Lung (tissue), 17 donors: ENCODE measurements at places on chromosomes 2 and 18.

DNA sequence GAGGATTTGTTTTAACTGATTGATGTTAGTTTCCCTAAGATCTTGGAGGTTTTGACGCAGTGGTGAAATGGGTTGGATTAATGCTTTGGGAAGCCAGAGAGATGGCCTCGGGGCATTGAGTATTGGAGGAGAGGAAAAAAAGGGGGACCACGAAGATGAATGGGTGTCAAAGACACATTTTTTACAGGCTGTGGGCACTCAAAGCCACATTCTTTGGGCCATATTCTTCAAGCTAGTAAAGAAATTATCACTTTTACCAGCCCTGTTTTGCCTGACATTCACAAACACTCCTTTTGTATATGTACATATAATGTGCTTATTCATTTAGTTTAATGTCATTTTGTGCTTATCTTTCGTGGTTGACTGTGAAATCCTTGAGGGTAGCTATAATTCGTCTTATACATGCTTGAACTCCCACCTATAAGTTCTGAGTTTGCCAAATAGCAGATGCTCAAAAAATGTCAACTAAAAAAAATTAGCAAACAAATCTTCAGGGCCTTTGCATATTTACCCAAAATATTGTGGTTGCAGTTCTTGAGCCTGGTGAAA lies 146.3 kb downstream of the ARL6IP6 start:
- no peak for DNase-seq

DNA sequence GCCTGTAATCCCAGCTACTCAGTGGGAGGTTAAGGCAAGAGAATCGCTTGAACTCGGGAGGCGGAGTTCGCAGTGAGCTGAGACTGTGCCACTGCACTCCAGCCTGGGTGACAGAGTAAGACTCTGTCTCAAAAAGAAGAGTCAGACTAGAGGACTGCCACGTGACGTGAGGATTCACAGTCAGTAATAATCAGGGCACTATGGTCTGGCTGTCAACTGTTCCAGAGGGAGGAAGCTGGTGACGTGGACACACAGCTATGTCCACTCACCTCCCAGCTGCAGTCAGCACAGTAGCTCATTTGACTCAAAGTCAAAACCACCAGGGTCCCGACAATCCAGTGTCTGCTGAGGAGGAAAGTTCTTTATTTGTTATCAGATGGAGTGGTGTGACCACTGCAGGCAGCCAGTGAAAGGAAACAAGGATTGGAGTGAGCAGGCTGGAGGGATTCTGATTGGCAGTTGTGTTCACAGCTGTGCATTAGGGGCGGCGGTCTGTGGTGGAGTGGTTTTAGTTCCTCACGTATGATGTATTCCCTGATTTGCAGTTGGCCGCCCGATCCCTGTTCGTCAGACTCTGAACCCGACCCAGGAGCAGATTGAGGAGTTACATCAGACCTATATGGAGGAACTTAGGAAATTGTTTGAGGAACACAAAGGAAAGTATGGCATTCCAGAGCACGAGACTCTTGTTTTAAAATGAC lies 37.9 kb downstream of the MOGAT1 start:
- peak; percentile 86 for DNase-seq

- peak; percentile 22 for DNase-seq
Observed at GRCh38 chr18:6401687-6402086, 13.0 kb downstream of the L3MBTL4 start.

GRCh38 chr18:4854671-4855070 lies 342.4 kb downstream of the AKAIN1 start:
- DNase-seq, result no peak

- no peak for DNase-seq
Observed at GRCh38 chr2:2233171-2233826, 97.8 kb downstream of the MYT1L start.

GRCh38 chr2:86700690-86701089 lies 19.4 kb upstream of the RMND5A start:
- DNase-seq, result no peak

DNA sequence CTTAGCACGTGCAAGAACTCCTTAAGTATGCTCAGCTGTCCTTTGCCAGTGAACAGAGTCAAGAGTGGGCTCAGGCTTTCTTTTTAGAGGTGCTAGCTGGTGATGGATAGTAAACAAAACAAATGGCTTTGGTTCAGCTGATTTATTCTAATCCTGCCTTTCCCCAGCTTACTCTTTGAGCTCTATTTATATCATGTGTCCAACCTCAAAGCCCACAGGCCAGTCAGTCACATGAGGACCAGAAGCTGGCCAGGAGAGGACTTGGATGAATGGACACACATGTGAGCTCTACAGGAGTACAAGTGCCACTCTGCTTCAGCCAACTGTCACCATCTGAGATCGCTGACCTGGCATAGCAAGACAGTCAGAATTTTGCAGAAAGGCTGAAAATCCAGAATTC lies 59.4 kb downstream of the STK39 start:
- no peak for DNase-seq

- no peak for DNase-seq
Observed at GRCh38 chr18:58640891-58641610, 12.2 kb upstream of the ALPK2 start.

- no peak for DNase-seq
Observed at GRCh38 chr18:31591113-31591512, 564 bp upstream of the TTR start.

DNA sequence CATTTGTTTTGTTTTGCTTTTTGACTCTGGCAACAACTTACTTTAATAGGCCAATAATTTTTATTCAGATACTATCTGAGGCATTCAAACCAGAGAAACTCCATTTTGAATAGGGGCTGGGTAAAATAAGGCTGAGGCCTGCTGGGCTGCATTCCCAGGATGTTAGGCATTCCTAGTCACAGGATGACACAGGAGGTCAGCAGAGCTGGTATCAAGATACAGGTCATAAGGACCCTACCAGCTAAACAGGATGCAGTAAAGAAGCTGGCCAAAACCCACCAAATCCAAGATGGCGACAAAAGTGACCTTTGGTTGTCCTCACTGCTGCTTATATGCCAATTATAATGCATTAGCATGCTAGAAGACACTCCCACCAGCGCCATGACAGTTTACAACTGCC lies 102.2 kb upstream of the XPO1 start:
- no peak for DNase-seq

DNA sequence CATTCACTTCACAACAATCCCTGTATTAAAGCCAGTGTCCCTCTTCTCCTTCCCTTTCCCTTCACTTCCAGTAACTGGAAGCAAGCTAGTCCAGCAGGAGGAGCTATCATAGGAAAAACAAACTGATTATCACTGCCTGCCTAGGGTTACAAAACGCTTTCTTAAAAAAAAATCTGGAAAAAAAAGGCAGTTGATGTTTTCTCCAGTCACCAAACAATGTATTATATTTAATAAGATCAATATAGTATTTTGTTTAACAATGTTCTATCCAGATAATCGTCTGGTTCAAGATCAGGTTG lies 78.8 kb upstream of the ITGB6 start:
- peak; percentile 59 for DNase-seq

DNA sequence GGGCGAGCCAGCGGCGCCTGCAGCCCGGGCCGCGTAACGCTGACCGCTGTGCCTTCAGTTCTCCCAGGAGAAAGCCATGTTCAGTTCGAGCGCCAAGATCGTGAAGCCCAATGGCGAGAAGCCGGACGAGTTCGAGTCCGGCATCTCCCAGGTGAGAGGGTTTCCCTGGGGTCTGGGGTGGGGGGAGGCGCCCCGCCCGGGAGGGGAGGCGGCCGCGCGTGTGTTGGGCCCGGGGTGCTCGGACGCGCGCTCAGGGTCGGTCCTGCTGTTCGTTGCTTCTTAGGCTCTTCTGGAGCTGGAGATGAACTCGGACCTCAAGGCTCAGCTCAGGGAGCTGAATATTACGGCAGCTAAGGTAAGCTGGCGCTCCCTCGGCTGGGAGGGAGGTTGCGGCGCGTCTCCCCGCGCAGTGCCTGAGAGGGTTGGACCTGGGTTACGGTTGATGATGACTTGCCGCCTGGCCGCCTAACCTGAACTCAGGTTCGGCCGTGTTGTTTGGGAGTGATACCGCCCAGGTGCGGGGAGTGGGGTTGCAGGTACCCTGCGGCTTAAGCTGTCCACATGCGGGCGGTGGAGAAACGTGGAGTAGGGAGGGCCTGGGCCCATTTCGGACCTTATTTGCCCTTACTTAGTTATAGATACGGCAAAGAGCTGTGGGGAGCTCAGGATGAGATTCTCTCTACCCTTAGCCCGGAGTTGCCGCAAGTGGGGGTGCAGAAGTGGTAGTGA lies 638 bp downstream of the RPS7 start:
- DNase-seq, result no peak

- DNase-seq, result no peak
Observed at GRCh38 chr2:64932371-64933216, 56.6 kb upstream of the SLC1A4 start.

- no peak for DNase-seq
Observed at GRCh38 chr2:71680925-71681324, 227.6 kb downstream of the DYSF start.

DNA sequence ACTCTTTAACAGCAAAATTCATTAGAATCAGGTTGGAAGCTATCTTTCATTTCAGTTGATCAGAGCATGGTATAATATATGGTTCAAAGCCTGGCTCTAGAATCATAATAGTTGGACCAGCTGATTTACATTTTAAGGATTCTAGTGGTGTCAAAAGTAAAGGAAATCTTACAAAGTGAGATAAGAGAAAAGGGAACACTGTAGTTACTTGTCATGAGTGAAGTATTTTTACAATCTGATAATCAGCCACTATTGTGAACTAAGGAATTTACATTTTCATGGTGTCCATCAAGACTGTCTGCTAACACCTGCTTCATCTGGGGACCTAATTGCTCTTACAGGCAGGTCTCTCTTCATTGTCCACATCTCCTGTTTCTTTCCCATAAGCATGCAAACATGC lies 161.1 kb downstream of the SLC39A10 start:
- no peak for DNase-seq

DNA sequence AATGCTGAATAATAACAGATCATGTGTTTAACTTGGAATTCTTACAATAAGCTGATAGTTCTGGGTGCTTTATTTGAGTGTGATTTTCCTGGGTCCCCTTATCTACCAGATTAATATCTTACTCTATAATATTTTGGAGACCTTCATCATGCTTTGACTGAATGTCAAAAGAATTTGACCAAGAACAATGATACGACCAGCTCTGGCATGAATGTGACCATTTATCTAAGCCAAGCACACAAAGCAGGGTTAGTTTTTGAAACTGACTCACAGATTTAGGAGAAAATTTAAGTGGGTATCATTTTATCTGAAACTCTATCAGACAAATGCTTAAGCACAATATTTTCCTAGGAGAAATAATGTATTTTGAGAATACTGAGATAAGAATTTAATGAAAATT lies 677.0 kb downstream of the NYAP2 start:
- DNase-seq, result no peak

GRCh38 chr2:238713198-238713826 lies 134.6 kb upstream of the TWIST2 start:
- DNase-seq, result no peak

- DNase-seq, result no peak
Observed at GRCh38 chr18:61542596-61542995, 209.4 kb downstream of the CDH20 start.

GRCh38 chr2:98137196-98137595 lies 50.2 kb downstream of the VWA3B start:
- DNase-seq, result no peak

GRCh38 chr2:19752500-19752899 lies 149.3 kb downstream of the TTC32 start:
- DNase-seq, result peak; percentile 33

DNA sequence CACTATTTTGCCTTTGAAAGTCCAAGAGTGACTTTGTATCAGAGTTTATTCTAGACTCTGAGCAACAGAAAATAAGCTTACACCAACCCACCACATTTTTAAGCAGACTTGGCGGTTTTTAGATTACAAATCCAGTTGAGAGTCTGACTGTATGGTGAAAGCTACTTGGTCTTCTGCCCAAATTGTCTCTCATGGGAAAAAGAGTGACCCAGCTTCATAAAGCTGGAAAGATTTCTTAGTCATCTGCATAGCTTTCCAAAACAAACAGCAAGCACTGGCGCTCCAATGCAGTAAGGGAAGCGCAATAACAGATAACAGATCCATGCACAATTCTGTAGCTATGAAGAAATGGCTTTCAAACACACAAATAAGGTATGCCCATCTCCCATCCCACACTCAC lies 7.1 kb downstream of the DSG1 start:
- DNase-seq, result no peak

DNA sequence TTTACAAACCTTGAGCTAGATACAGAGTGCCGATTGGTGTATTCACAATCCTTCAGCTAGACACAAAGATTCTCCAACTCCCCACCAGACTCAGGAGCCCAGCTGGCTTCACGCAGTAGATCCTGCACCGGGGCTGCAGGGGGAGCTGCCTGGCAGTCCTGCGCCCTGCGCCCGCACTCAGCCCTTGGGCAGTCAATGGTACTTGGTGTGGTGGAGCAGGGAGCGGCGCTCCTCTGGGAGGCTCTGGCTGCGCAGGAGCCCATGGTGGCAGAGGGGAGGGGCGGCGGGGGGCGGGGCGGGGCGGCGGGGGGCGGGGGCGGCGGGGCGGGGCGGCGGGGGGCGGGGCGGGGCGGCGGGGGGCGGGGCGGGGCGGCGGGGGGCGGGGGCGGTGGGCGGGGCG lies 923.4 kb downstream of the SOCS6 start:
- DNase-seq, result no peak

DNA sequence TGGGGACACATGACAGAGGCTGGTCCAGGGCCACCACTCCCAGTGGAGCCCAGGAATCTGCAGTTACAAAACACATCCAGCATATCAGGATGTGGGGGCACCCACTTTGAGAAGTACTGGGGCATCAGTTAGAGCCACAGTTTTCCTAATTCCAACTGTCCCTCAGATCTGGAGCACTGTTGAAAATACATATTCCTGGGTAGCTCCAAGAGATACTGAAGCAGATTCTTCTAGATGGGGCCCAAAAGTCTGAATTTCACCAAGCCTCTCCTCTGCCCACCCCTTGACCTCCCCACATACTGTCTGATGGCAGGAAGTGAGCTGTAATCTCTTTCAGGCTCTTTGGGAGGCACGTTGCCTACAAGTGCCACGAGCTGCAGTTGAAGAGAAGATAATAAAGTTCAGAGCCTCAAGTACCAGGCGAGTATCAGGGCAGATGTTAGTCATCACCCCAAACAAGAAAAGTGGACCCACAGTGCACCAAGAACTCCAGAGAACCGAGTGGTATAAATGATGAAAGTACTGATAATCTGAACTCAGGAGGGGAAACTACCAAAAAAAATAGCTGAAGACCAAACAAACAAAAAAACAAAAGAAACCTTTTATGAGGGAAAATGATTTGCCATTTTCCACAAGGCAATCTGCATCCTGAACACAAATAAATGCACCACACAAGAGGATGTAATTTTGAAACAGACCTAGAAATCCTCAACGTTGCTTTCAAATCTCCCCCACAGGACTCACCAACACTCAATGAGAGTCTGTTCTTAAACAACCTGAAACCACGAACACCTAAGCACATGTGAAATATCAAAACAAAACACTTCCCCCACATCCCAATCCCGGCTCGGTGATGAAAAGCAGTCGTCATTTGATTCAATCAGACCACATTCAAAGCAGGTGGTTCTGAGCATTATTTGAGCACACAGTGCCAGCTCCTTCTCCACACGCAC lies 98.7 kb downstream of the TCF4 start:
- DNase-seq, result no peak
